ENCODE measurements at places on chromosomes 3 and 15.

DNA sequence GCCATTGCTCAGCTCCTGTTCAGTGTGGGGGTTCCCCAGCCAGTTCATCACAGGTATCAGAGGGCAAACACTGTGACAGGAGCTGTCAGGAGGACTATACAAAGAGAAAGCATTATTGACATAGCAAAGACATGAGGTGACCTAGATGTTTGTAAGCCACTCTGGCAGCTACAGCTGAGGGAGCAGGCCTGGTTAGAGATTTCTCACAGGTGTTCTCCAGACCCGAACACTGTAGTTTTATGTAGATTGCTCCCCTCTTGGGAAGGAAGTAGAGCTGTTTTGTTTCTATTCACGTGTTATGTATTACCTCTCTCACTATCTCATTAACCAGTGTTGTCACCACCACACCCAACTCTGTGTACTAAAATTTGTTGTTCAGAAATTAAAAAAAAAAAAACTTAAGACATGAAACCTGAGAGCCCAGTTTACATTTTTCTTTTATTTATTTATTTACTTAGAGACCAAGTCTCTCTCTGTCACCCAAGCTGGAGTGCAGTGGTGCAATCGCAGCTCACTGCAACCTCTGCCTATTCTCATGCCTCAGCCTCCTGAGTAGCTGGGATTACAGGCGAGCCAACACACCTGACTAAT lies 123.7 kb downstream of the RBPMS2 start:
- DNase-seq, result peak; percentile 40

- peak; percentile 37 for DNase-seq
Observed at GRCh38 chr3:129278966-129279906, 566 bp downstream of the HMCES start.

DNA sequence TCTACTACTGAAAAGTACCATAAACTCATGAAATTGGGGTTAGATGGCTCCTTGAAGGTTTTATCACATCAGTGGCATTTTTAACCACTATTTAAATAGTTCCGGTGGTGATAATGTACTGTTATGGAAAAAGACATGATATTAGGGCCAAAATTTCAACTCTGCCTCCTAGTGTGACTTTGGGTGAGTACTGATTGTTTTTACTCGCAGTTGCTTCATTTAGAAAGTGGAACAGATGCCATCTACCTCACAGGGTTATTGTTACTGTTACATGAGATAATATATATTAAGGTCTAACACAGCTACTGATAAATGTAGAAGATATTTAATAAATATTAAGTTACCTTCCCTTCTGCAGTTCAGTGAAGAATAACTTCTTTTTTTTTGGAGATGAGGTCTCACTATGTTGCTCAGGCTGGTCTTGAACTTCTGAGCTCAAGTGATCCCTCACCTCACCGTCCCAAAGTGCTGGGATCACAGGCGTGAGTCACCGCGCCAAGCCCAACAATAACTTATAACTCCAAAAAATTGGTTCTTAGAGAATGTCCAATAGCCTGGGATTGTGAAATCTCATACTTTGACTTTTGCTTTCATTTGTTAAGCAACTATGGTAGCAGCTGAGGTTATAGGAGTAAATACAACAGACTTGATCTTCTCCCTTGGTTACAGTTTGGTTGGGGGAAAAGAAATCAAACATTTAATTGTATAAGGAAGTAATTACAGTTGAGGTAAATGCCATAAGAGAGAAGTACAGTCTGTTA lies 48.3 kb downstream of the MEF2A start:
- DNase-seq, result no peak

DNA sequence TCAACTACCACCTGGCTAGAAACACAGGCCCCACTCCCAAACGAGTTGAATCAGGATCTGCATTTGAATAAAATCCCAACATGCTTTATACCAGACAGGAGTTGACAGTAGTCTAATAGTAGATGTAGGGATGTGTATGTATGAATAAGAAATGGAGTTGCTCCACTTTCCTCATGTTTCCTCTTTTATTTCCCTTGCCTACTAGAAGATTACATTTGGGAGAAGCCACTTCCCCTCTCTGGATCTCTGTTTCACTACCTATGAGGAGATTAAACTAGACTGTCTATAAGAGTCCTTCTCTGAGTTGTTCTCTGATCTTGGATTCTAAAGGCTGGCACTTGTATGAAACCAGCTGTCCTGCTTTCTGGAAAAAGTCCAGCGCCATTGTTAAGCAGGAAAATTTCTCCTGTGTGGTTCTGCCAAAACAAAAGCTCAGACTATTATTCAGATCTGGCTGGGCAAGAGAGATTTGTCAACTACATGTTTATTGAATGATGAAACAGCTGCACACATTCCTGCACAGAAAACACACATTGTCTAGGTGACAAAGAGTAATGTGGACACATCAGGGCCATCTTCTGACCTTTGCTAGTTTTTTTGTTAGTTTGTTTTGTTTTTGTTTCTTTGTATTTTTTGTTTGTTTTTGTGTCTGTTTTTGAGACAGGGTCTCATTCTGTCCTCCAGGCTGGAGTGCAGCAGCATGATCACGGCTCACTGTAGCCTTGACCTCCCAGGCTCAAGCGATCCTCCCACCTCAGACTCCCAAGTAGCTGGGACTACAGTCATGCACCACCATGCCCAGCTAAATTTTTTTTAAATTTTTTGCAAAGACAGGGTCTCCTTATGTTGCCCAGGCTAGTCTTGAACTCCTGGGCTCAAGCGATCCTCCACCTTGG lies 29.9 kb downstream of the ACP3 start:
- no peak for DNase-seq

- no peak for DNase-seq
Observed at GRCh38 chr15:98442901-98443300, 205.4 kb upstream of the IGF1R start.

GRCh38 chr3:159560214-159560979 lies 428.2 kb upstream of the IL12A start:
- DNase-seq, result no peak

GRCh38 chr15:90881978-90882721 lies 2.2 kb upstream of the FES start:
- DNase-seq, result no peak

DNA sequence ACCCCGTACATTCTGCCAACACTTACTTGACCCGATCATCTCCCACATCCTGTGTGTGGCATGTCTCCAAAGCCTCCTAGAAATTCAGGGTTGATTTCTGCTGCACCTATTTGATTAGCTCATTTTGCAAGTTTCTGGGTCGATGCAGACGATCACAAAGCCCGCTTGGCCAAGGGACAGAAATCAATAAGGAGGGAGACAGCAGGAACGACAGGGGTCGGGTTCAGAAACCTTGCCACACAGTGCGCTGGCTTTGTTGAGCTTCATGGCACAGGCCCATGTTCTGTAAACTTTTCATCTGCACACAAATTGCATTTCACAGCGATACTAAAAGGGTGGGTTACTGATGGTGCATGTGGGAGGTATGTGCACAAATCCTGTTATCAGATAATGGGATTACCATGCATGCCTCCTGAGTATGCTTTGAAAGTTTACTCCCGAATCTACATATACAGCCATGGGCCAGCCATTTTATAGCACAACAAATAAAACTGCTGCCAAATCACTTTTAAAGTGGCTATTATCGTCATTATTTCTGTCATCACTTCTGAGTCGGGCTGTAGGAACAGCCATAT lies 95.9 kb upstream of the ATP11B start:
- DNase-seq, result no peak

DNA sequence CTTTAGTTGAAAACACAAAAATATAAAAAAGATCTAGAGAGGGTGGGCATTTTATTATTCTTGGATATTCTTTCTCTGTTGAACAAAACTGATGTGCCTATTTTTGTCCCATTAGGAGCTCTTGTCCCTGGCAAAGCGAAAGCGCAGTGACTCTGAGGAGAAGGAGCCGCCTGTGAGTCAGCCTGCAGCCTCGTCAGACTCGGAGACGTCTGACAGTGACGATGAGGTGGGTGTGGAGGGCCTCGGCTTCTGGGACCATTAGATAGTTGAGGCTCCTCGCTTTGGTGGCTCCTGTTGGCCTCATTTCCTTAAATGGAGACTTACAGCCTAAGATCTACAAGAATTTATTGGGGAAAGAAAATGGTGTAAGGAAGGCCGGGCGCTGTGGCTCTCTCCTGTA lies 21.3 kb downstream of the RTF1 start:
- DNase-seq, result no peak

- DNase-seq, result no peak
Observed at GRCh38 chr3:113165841-113166240, 45.5 kb upstream of the BOC start.

All from CD4-positive, alpha-beta T cell treated with Interleukin-15 for 1 hour (primary cell).